ENCODE measurements at places on chromosomes 1 and 21. TPM values are rescaled to one million over a fixed set of nuclear protein-coding genes. Genes with fewer than 3 reads are reported as not detected.

The EDN2 gene
- 0.22 TPM for total RNA-seq

The DIO1 gene
- total RNA-seq, result not detected

The NID1 gene
- total RNA-seq, result 28.5 TPM

The CFAP74 gene
- total RNA-seq, result 0.28 TPM

The CYP4A22 gene
- total RNA-seq, result not detected

The PKP1 gene
- 0.09 TPM for total RNA-seq

The RORC gene
- total RNA-seq, result 0.52 TPM

The HNRNPU gene
- total RNA-seq, result 651 TPM

The TMEM82 gene
- 1.4 TPM for total RNA-seq

The IRF6 gene
- 7.1 TPM for total RNA-seq

The GCSAML gene
- total RNA-seq, result not detected

The STUM gene
- 0.11 TPM for total RNA-seq

The RAP1GAP gene
- 6.4 TPM for total RNA-seq

Data from H9 (cell line).